Motor neuron (in vitro differentiated cells): ENCODE measurements at places on chromosomes 11 and 22. TPM values are rescaled to one million over a fixed set of nuclear protein-coding genes. Genes with fewer than 3 reads are reported as not detected.

DNA sequence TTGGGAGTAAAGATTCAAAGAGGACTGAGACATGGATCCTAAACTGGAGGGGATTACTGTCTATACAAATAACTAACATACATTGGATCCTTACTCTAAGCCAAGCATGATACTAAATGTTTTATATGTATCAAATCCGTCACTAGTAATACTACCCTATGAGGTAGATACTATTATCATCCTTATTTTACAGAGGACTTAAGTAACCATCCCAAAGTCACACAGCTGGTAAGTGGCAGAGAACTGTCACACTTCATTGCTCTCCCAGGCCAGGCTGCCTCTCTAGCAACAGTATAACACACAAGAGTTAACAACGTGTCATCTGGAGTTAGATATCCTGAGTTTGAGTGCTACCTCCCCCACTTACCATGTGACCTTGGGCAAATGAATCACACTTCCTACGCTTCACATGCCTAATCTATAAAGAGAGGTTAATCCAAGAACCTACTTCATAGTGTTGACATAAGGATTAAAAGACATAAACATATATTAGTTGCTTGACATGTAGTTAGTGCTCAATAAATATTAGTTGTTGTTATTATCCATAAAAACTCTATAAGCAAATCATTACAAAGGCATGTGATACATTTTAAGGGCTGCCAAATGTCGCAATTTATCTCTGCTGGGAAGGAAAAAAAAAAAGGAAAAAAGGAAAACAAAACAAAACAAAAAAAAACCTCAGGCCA, 33.8 kb upstream of the SPON1 start:
- ATAC-seq, result peak; percentile 38

The ARHGAP8 gene
- total RNA-seq, result 1.4 and 1.9 TPM in 2 replicates

DNA sequence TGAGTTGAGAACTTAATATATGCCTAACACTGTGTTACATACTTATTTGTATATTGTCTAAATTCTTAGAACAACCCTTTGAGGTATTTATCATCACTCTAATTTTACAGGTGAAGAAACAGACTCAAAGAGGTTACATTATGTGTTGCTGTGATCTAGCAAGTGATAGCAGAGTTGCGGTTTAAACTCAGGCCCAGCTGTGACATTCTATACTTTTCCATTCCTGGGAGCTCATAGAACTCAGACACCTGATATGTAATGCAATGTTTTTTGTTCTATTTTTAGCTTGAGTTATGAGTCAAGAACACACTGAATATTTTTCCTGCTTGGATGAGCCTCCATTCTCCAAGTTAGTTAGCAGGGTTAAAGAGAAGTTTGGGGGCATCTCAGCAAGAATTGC, 449.7 kb upstream of the DDI1 start:
- ATAC-seq, result no peak

GRCh38 chr11:104073950-104074705, 37.7 kb downstream of the DDI1 start:
- peak; percentile 62 for ATAC-seq

DNA sequence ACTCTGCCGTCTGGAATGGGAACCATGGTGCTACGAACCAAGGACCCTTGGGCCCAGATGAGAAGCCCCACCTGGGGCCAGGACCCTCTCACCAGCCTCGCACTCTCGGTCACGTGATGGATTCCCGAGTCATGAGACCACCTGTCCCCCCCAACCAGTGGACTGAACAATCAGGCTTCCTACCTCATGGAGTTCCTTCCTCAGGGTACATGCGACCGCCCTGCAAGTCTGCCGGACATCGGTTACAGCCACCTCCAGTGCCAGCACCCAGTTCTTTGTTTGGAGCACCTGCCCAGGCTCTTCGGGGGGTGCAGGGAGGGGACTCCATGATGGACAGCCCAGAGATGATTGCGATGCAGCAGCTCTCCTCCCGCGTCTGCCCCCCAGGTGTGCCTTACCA, 20.8 kb upstream of the SLC25A18 start:
- no peak for ATAC-seq

The SCN2B gene
- 0.43 and 0.58 TPM in 2 replicates for total RNA-seq

GRCh38 chr11:11752679-11753078, 89.1 kb upstream of the USP47 start:
- peak; percentile 63 for ATAC-seq

- peak; percentile 81 for ATAC-seq
These were observed 6.2 kb upstream of the IGSF22 start for GRCh38 chr11:18731949-18732821.

DNA sequence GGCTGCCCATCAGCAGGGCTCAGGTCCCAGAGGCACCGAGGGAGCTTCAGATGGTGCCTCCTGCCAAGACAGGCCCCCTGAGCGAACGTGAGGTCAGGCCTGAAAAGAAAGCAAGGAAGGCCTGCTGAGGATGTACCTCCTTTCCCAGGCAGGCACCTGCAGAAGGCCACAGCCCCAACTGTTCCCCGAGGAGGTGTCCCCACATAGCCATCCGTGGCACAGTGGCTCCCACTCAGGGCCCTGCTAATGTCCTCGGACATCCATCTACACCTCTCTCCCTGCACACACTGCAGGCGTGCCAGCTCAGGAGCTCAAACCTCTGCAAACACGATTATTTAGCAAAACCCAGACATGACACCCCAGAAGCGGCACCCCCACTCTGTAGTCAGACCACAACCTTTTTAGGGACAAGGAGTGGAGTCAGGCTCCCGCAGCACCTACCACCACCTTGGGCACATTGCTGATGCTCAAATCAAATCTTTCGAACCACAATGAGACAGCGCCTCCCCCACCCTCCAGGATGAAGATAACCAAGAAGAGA, 36.9 kb downstream of the SHANK2 start:
- no peak for ATAC-seq
